ENCODE measurements at places on chromosomes 7 and 10.
A peak's percentile ranks its signal among the peaks of the same experiment; 100 is the strongest.

GRCh38 chr10:52782554-52782953 lies 10.0 kb upstream of the MBL2 start:
- no peak for DNase-seq

GRCh38 chr7:139542308-139543151 lies 19.0 kb downstream of the CLEC2L start:
- DNase-seq: no peak

DNA sequence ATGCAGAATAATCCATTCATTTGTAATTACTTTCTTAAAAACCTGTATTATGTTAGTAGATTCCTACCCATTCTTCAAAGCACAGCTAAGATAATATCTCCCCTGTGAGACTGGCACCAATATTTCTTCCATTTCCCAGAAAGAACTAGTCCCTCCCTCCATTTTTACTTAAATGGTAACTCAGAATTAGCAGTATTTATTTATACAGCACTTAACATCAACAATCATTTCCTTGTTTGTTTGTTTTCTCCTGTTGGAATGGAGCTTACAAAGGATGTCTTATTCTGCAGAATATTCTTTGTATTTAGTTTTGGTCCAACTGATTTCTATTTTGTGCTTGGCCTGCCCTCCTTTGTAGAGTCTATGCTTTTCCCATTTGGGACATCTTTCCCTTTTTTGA lies 32.1 kb upstream of the PTPN12 start:
- no peak for DNase-seq

DNA sequence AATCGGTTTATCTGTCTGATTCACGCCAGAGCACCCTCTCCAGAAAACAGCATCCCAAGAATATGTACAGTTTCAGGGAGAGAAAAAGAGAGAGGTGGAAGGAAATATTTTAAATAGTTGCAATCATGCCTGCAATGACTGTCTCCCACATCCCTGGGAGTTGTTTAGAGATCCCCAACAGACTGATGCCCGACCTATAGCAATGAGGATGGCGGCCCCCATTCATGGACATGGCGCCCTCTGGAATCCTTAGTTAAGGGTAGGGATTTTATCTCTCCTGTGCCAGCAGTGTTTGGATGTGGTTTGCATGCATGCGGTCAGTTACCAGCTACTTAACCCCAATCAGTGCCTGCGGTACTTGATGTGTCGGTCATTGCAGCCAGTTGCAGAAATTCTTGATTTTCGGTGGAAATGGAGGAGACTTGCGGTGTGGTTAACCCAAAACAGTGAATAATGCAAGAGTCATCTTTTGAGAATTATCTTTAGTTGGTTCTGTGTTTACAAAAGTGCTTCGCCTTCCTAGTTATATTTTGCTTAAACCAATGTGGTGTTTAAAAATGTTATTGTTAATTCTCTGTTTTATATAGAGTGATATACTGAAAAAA lies 186.0 kb upstream of the TCF7L2 start:
- DNase-seq: no peak

DNA sequence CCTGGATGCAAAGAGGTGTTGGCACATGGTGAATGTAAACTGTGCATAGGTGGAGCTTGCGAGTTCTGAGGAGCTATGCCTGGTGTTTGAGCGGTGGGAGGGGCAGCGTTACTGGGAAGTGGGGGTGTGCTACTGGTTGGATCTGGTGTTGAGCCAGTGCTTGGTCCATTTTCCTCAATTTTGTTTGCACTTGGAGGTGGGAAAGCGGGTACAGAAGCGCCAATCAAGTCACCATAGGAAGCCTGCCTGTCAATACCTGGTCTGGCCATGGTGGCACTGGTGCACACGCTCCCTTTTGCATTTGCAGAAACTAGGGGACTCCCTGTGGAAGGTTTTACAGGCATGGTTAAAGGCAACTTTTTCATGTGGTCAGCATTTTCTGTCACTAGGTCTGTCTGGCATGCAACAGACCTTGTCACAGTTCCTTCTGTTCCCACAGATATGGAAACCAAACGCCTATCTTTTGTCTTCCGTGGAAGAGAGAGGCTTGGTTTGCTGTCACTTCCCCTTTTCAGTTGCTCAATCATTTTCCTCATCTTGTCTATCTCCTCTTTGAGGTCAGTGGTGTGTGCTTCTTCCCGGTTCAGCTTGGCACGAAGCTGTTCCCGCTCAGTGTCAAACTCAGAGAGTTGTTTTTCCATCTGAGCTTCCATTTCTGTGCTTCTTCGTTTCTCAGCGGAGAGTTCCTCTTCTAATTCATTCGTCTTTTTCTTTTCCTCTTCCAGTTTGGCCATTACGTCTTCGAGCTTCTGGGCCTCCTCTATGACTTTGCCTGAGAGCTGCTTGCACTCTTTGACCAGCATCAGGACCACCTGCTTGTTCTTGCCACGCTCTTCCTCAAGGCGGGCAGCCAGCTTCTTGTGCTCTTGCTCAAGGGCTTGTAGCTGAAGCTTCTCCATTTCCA lies 81.1 kb downstream of the CTTNBP2 start:
- DNase-seq: no peak

GRCh38 chr10:80160361-80161320 lies 28.1 kb downstream of the PLAC9 start:
- no peak for DNase-seq

- peak; percentile 36 for DNase-seq
Observed at GRCh38 chr10:49398000-49398861, 2.3 kb upstream of the DRGX start.

- DNase-seq: no peak
Observed at GRCh38 chr7:133784486-133785001, 342.6 kb upstream of the LRGUK start.

- DNase-seq: no peak
Observed at GRCh38 chr7:93890464-93891068, at the start of gene TFPI2. TFPI2 (minus strand) TSS chr7:93890753; CDS start chr7:93890678, 75 bp downstream.

GRCh38 chr10:133158437-133158755 lies 1.6 kb upstream of the KNDC1 start:
- no peak for DNase-seq

DNA sequence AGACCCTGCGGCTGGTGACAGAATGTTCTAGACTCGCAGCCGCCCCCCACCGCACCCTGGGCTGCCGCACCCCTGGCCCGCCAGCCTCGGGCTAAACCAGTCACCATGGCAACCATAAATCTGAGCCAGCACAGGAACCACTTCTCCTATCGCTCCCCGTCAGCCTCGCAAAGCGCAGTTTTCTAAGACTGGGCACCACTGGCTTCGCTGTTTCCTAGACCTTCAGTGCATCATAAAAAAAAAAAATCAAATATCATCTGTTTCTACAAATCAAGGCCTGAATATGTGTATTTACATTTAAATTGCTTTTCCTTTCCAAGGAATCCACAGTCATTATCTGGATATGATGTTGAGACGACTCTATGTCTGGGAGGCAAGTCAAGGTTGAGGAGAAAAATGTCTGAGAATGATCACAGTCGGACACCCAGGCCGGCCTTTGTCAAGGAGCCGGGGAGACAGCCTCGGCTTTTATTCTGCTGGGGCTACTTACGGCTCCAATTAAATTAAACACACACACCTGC lies 99.9 kb downstream of the PTPRN2 start:
- no peak for DNase-seq

- DNase-seq: no peak
Observed at GRCh38 chr10:10798102-10798863, 219.4 kb upstream of the CELF2 start.

GRCh38 chr7:70654979-70655378 lies 477.0 kb upstream of the GALNT17 start:
- DNase-seq: no peak

GRCh38 chr10:49314806-49315205 lies 15.8 kb downstream of the C10orf71 start:
- no peak for DNase-seq

DNA sequence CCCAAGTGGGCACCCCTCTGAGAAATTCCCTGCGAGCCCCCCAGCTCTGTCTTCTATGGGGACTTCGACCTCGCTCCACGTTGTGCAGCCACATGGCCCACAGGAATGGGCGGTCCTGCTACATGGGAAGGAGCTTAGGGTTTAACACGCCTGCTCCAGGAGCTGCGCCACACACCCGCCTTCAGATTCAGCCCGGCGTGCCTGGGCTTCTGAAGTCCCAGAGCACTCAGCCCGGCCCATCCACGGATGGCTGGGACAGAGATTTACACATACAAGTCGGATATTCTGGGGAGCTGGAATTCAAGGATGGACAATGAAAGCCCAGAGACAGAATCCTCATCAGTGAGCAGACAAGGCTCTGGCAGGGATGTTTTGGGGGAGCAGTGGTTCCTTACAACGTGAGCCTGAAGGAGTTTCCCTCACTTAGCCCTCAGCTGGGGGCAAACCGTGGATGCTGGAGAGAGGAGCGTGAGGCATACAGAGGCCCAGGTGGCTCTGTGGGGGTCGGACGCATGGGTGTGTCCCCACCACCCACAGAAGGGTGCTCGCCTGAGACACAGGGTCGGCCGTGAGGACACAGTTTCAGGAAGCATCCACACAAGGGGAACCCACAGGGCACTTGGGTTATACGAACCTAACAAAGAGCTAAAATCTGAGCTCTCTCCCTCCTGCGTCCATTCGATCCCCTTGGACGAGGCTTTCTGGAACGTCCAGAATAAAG lies 372.9 kb downstream of the DNAJB6 start:
- DNase-seq: no peak

Data from stimulated activated CD4-positive, alpha-beta T cell treated with anti-CD3 and anti-CD28 coated beads, Interleukin-15, amount 100 ng/mL, for 1 hour (primary cell).